Hematopoietic multipotent progenitor cell (in vitro differentiated cells): ENCODE measurements at places on chromosomes 2 and 18. TPM values are rescaled to one million over a fixed set of nuclear protein-coding genes. Genes with fewer than 3 reads are reported as not detected.

The PUS10 gene
- total RNA-seq, result 5.7 TPM

The DSC2 gene
- total RNA-seq, result 0.27 TPM

The MAP4K3 gene
- 12.4 TPM for total RNA-seq

The STPG4 gene
- total RNA-seq, result not detected

The DSG4 gene
- not detected for total RNA-seq

The KYNU gene
- total RNA-seq, result 0.54 TPM
